ELR (cell line): ENCODE measurements at places on chromosomes 16 and 17.

- no peak for DNase-seq
These were observed 58.4 kb downstream of the TMEM100 start for GRCh38 chr17:55664287-55664686.

DNA sequence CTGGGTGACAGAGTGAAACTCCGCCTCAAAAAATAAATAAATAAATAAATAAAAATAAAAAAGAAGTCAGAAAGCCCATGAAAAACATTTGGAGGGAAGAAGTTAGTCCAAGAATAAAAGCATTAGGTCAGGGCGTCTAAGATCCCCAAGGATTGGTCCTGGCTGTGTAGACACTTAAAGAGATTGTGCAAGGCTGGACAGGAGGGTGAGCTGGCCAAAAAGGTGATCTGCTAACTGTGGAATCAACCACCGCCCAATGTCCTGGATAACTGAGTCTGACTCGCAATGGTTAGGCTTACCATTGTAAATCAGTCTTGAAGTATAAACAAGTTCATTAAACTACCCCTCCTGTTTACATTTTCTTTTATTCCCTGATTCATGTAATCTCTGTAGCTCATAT, 8.8 kb upstream of the ABCA8 start:
- DNase-seq, result peak; percentile 14

- no peak for DNase-seq
These were observed 6.5 kb downstream of the FMNL1 start for GRCh38 chr17:45227926-45228762.

DNA sequence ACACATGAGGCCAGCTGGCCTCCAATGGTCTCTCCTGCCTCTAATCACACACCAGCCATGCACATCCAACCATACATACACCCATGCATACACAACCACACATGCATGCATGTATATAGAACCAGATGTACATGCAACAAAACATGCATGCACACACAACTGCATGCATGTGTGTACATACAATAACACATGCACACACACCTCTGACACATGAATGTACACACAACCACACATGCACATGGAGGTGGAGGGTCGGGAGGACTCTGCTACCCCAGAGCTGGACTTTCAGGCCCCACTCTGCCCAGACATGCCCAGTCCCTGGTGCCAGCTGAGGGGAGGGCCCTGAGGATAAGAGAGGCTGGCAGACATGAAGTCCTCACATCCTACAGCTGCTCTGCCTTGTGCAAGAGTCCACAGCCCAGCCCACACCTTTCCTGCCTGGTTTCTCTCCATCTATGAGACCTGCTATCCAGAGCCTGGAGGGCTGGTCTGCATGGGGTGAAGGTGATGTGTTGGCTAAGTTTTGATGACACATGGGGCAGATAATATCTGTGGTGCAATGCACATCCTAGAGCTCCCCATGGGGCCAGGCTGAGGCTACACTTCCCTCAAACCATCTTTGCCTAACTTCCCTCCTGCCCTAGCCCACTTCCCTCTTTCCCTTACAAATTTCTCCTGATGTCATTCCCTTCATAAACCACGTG, 50.9 kb upstream of the SDK2 start:
- DNase-seq, result no peak

DNA sequence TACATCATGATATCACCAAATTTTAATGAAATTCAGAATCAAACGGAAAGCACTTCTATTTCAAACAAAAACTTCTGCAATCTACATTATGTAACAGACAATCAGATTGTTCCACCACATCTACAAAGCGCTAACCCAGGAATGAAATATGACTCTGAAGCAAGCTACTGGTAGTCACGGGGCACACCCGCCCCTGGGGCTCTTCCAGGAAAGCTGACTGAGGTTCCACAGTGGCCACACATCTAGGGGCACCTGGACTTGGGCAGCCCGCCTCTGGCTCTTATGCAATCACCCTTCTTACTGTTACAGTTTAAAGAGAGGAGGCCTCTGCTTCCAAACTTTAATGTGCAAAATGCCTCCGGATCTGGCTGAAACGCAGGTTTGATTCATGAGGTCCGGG, 27.5 kb downstream of the ZCCHC14 start:
- DNase-seq, result peak; percentile 87

GRCh38 chr17:38915639-38915995, 9.8 kb upstream of the LASP1NB start:
- no peak for DNase-seq

DNA sequence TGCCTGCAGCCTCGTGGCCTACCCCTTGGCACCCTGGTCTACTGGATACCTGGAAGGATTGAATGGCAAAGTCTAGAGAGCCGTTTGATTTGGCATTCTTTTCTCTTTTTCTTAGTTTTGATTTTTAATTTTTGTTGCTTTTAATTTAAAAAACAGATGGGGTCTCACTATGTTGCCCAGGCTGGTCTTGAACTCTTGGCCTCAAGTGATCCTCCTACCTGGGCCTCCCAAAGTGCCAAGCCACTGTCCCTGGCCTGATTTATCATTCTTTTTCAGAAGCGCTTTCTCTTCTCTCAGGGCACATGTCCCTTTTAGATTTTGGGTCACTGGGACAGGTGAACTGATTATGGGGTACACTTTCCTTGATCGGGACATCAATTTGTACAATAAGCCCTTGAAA, 10.8 kb downstream of the ZC3H18 start:
- DNase-seq, result no peak

- DNase-seq, result peak; percentile 13
These were observed 26.0 kb upstream of the ERN1 start for GRCh38 chr17:64155751-64156544.

- no peak for DNase-seq
These were observed 165.1 kb downstream of the ABCC12 start for GRCh38 chr16:47990676-47991075.

DNA sequence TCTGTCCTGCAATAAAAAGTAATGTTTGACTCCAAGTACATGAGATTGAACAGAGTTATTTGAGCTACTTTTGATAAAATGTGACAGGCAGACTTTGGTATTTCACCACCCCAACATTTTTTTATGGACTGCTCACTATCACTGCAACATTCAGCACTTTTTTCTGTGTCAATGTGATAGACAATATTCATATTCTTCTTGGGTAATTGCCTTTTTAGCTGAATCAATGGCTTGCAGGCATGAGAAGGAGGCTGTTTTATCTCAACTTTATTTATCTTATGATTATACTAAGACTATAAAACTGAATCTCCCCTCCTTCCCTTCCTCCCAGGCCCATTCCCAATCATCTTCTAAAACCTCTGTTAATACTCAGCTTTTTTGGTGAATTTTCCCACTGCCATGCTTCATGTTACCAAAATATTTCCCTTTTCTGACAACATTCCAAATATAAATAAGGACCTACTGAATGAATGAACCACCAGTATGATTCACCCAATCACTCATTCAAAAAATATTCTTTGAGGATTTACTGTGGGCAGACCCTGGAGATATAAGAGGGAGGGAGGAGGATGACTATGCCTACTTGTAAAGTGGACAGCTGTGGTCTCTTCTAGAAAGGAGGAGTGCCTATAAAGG, 67.6 kb downstream of the CDH13 start:
- peak; percentile 82 for DNase-seq

GRCh38 chr17:61451538-61452300, 503 bp upstream of the TBX4 start:
- DNase-seq, result no peak

- no peak for DNase-seq
These were observed 70.9 kb downstream of the GNAO1 start for GRCh38 chr16:56262148-56262547.

GRCh38 chr17:69574257-69575197, 160.0 kb downstream of the MAP2K6 start:
- no peak for DNase-seq

GRCh38 chr17:40456396-40456951, 13.2 kb downstream of the IGFBP4 start:
- DNase-seq, result no peak

DNA sequence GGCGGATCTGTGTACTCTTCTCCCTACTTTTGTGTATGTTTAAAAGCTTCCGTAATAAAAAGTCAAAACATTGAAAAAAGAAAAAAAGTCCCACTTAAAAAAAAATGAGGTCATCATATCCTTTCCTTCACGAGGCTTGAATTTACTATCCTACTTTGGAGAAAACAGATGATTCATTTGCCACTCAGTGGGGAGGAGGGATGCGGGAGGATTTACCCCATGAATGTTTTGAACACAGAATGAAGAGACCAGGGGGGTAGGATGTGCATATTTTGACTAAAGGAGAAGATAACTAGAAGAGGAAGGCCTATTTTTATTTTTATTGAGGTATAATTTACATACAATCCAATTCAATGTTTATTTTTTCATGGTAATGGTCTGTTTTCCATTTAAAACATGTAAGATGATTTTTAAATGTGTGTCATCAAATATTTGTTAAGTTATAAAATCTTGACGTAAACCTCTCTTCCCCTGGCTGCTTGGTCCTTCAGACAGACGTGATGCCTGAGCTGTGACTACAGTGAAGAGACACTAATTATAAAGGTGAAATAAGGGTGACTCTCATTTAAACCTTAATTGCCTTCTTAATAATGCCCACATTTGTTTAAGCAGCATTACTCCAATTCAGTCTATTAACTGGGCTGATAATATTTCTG, 135.4 kb upstream of the AXIN2 start:
- peak; percentile 88 for DNase-seq

DNA sequence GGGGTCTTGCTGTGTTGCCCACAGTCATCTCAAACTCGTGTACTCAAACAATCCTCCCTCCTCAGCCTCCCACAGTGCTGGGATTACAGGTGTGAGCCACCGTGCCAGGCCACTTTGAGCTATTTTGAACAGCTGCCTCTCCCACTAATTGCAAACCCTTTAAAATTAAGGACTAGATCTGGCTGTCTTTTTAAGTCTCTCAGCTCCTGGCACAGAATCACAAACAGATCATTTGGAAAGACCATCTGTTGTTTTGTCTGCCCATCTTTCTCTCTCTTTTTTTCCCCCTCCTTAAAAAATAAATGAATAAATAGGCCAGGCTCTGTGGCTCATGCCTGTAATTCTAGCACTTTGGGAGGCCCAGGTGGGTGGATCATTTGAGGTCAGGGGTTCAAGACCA, 10.9 kb upstream of the STAT3 start:
- no peak for DNase-seq

GRCh38 chr16:48385253-48386150, at the start of gene SIAH1:
SIAH1 (minus strand) TSS chr16:48385413; CDS start chr16:48362428, 22,985 bp downstream.
- DNase-seq, result peak; percentile 85

DNA sequence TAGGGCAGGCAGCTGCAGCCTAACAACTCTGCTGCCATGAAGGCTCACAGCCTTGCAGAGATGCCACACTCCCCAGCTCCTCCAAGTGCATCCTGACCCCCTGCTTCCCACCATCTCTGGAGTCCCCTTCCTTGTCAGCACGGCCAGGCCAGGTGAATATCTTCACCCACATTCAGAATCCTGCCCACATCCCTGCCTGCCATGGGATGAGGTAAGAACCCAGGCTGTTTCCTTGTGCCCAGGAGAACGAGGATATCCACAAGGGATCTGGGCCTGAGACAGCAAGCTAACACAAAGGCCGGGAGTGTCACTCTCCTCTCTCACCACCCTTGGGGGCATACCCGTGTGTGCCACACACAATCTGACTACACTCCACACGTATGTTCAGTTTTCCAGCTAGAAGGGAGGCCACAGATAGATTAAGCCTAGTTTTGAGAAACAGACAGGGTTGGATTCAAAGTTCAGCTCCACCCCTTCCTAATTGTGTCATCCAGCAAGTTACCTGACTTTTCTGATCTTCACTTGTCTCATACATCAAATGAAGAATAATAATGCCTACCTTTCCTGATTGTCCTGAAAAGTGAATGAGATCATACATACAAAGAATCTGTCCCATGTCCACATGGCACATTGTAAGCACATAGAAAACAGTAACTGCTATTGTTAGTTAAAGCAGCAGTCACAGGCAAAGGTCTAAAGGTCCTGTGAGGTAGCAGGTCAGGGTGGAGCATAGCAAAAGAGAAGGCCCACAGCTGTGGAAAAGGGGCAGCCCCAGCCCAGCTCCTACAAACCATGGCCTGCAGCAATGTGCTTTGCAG, 17.4 kb upstream of the SUPT4H1 start:
- no peak for DNase-seq

DNA sequence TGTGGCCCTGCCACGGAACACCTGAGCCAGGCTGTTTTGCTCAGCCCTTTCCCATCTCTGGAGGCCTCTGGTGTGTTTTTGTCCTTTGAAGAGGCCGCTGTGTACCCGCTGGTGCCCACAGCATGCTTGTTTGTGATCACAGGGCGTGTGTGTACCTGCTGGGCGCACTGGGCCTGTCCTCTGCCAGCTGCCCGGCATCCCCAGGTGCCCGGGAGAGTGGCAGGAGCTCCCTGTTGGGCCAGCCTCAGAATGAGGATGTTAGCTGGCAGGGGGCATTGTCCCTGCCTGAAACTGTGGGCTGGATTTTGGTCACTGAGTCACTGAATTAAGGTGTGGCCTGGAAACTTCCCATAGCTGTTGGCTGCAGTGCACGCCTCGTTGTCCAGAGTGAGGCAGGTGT, 31.1 kb downstream of the BAIAP2 start:
- DNase-seq, result no peak
